ENCODE measurements at places on chromosomes 6 and 20.

DNA sequence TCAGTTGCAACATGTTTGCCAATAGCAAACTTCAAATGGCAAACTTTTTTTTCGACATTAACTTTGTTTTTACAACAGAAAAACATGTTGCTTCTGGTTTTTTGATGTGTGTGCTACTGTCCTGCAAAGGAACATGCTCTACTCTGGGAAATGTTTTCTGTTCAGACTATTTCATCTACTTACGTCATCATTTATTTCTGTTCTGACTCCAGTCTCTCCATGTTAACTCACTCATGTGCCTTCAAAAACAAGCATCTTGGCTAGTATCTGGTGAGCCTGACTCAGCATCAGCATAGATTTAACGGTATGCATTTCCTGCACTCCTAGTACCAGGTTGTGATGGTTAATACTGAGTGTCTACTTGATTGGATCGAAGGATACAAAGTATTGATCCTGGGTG lies 36.1 kb upstream of the MAP7 start:
- DNase-seq, result no peak

DNA sequence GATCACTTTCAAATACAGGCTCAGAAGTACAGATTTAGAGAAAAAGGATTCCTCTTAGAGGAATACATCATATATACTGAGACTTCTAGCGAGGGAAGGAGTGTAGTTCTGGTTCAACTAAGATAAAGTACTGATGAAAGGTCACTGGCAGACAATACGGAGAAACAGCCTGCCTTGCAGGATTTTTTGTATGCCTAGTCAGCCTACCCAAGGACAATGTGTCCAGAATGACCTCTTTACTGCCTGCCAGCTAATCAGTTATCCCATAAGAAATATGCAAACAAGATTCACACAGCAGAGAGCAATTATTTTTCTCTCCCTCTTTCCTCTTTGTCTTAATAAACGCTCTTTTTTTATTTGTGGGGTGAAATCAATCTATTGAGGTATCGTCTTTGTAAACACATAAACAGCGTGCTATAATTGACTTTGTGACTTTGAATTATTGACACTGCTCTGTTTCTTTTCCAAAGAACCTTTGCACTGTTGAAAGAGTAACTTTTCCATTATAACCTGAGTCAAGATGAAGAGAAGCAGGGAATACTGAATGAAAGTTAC lies 1.4 kb upstream of the TSPYL4 start:
- DNase-seq, result no peak

DNA sequence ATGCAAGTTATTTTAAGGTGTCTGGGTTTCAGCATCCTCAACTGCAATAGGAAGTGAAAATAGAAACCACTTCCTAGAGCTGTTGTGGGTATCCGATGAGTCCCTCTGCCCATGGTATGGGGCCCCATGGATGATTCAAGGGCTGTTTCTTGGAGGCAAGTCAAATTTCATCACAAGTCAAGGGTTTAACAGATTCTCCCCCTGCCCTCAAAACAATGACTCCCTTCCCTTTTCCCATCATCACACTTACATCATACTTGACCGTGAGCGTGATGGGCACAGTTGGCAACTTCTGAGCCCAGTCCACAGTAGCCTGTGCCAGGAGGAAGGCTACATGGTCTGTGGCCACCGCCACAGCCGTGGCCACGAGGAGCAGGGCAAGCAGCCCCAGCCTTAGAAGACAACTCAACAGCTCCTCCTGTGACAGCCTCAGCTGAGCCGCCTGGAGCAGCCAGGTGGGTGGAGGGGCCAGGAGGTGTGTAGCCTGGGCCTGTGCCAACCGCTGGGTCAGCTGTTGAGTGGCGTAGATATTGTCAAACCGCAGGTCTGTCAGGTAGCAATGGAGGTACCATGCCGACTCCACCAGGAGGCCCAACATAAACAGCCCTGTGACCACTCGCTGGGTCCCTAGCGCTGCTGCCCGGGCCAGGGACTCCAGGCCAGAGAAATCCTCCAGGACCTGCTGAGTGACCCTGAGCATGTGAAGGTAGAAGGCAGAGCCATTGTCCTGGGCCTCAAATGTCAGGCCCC lies 5.2 kb downstream of the OCSTAMP start:
- DNase-seq, result peak; percentile 22

- no peak for DNase-seq
These were observed 175.1 kb downstream of the PTPRK start for GRCh38 chr6:128345278-128345677.

- DNase-seq, result no peak
These were observed 183.0 kb downstream of the SAMD5 start for GRCh38 chr6:147691446-147691845.

DNA sequence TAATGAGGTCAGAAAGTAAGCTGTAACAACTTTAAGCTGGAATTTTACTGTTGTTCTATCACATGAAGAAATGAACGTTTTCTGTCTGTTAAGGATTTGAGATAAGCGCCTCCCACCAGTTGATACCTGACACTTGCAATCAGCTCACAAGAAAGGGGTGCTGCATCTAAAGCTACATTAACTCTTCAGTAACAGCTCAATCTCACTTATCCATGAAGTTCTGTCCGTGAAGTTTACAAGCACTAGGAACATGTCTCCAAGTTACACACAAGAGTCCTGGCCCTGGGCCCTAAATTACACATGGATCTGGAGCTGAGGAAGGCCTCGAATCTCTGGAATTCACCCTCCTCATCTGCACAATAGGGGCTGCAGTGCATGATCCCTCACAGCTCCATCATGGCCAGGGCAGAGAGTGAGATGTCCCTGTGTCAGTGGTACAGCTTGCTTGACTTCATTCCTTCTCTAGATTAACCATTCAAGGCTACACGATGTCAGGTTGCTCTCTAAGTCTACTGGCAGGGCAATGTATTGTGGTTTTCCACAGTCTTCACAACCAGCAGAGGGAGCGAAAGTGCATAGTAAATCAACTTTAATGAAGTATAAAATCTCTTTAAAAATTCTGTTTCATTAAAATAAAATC lies 182.4 kb upstream of the MCHR2 start:
- no peak for DNase-seq
